ENCODE measurements at places on chromosomes 4 and X.

- no peak for DNase-seq
These were observed 10.8 kb downstream of the PLAC1 start for GRCh38 chrX:134647477-134647877.

DNA sequence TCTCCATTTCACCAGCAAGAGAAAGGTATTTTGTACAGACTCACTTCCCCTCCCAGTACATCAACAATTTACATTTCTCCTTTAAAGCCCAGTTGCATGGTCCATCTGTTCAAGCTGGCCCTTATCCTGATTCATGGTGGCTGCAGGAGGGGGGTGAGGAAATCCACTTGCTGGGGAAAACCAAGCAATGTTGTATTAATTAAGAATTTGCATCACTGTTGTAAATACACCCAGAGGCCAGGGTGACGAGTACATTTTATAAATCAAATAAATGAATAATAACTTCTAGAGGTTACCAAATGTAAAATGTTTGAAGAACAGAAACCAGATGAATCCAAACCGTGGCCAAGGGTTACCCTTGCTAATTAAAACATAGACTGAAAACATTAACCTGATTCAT lies 395.9 kb upstream of the INTU start:
- DNase-seq = no peak

GRCh38 chrX:925652-926061 lies 286.8 kb downstream of the CRLF2 start:
- no peak for DNase-seq

GRCh38 chr4:106507440-106507839 lies 138.9 kb upstream of the GIMD1 start:
- no peak for DNase-seq

- peak; percentile 72 for DNase-seq
These were observed 14.1 kb upstream of the MGST2 start for GRCh38 chr4:139651282-139652194.

DNA sequence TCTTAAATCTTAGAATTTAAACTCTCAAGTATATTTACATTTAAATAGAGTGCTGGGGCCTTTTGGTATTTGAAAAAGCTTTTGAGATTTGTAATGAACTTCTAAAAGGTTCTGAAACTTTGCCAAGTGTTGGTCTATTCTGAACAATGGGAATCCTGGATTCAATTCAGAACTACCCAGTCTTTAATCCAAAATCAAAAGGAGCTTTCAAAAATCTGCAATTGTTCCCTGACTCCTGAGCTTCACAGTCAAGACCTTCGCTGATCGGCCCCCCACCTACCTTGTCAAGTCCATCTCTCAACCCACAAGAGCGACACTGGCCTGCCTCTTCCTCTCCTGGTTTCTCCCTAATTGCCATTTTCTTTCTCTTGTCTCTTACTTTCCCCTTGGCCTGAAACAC lies 666.1 kb upstream of the BOD1L1 start:
- DNase-seq = no peak

DNA sequence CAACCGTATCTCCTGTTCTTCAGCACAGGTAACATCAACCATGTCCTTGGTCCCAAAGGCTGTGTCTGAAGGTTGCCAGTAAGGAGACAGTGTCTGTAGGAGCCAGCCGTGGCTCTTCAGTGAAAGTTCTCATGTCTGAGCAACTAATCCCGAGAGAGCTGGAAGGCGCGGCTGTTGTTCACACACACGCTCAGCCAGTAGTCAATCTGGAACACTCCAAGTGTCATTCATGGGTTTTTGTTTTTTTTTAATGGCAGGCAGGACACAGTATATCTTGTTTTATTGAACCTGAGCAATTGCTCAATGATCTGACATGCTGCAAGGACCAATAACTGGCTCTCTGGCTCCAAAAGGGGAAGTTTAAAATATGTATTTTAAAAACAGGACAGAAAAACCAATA lies 48.4 kb upstream of the MAP3K15 start:
- DNase-seq = no peak

DNA sequence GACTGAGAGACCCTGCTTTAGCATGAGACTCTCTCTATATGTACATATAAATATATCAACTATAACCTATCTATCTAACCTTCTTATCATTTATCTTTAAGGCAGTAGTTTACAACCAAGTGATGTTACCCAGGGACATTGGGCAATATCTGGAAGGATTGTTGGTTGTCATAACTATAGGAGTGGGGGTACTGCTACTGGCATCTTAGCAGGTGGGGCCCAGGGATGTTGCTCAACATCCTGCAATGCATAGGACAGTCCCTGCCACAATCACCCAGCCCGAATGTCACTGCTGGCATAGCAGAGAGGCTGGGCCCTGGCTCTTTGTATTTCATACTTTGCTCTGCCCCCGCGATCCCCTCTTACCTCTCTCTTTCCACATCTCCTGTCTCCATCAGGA lies 397.7 kb downstream of the IL15 start:
- no peak for DNase-seq

- no peak for DNase-seq
These were observed 6.9 kb downstream of the SH3TC1 start for GRCh38 chr4:8205749-8206611.

GRCh38 chr4:156545003-156545785 lies 426.4 kb downstream of the PDGFC start:
- no peak for DNase-seq

DNA sequence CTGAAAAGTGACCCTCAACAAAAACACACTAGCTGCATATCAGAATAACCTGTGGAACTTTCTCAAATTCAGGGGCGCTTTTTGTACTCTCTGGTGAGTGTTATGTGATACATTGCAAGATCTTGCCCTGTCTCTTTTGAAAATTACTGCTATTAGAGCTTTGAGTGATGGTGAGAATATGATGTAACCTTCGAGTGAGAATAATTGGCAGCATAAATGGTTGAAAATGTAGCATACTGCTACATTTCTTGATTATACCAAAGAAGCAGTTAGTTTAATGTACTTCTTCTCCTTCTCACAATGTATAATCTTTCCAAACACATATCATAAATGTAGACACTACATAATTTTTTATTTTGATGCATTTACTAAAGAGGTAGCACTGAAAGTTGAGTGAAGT lies 882.9 kb downstream of the FSTL5 start:
- no peak for DNase-seq

DNA sequence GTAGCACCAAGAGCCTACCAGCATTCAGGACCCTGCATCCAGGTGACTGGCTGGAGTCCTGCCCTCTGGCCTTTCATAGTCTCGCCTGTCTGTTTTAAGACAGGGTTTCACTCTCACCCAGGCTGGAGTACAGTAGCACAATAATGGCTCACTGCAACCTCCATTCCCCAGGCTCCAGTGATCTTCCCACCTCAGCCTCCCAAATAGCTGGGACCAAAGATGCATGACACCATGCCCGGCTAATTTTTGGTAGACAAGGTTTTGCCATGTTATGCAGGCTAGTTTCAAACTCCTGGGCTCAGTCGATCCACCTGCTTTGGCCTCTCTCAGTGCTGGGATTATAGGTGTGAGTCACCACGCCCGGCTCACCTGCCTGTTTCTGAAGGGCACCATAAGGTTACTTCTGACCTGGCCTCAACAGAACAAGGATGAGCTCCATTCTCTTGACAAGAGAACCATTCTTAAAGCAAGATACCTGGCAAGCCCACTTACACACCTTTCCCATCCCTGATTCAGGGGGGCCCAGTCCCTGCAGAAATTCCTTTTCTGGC lies 6.7 kb downstream of the RPS4X start:
- DNase-seq = no peak

GRCh38 chr4:56958111-56958517 lies 19.3 kb downstream of the NOA1 start:
- DNase-seq = peak; percentile 94

DNA sequence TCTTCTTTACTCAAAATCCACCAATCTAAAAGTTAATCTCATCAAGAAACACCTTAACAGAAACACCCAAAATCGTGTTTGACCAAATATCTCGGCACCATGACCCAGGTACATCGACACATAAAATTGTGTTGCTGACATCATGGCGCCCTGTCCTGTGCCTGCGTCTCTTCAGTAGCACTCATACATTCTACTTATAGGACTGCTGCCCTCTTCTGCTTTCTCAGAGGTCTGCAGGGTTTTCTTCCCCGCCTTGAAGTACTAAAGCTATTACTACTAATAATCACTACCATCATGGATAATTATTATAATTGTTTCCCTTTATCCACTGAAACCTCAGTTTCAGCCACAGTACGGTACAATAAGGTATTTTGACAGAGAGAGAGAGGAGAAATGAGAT lies 1403.1 kb upstream of the TENM3 start:
- no peak for DNase-seq

- no peak for DNase-seq
These were observed 15.9 kb downstream of the USP53 start for GRCh38 chr4:119228406-119228805.

DNA sequence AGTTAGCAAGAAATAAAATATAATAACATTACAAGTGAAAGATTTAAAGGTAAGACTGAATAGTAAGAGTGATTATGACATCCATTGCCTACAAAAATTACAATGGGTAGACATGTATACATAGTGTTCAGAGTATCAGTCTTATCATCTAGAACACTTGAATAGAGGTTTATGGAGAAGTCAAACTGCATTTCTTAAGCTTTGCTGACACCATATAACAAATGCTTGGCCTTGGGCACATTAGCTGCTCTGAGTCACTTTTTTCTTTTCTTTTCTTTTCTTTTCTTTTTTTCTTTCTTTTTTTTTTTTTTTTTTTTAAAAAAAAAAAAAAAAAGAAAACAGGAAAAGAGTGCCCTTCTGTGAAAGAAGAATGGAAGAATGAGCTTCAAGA lies 220.0 kb downstream of the SPCS3 start:
- no peak for DNase-seq

GRCh38 chr4:22077571-22077970 lies 129.0 kb upstream of the KCNIP4 start:
- no peak for DNase-seq

DNA sequence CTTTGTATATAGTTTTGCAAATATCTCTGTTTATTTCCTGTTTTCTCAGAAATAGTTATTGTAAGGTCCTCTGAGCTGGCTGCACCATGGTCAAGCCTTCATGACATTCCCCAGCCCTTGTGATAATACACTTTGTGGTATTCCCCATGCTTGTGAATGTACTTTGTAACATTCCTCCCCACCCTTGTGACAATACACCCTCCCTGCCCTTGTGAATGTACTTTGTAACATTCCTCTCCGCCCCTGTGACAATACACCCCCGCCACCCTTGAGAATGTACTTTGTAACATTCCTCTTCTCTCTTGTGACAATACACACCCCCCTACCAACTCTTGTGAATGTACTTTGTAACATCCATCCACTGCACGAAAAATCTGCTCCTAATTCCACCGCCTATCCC lies 530.7 kb downstream of the CENPC start:
- peak; percentile 39 for DNase-seq

DNA sequence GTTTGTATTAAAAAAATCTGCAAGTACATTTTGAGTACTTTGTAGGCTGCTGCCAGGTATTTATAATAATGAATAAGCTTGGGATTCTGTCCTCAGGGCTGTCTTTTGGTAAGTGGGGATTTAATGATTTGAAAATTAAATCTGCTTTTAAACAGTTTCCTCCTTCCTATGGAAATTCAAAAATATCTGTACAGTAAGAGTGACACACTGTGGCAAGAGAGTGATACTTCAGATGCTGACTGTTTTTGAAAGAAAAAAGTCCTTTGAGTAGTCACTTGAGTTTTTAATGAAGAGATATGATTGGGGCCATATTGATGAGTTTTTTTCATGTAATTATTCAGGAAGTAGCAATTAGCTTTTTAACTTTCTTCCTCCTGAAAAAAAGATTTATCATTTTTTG lies 49.2 kb downstream of the SMARCAD1 start:
- DNase-seq = no peak

DNA sequence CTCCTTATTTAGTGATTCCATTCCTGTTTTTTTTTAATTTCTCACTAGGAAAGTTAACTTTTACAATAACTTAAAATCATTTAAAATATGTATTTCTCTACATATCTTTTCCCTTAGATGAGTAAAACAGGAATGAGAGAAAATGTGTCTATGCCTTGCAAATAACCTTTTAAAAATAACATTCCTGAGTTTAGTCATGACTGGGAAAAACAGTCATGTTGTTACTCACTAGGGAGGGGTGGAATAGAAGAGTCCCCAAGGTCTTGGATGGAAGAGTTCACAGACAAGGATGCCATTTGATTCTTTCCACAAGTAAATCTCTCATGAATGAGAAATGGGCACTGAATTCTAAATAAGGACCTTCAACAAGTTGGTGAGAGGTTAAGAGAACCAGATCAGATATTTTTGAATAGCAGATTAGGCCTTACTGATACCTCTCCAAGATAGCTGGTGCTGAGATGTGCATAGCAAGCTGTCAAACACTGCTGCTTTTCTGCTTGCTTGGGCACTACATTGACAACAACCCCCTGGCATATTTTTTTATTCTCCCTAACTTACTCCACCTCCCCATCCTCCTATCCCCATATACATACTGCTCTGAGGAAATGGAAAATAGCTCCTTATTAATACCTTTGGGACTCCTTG lies 25.1 kb downstream of the UGDH start:
- DNase-seq = peak; percentile 98

DNA sequence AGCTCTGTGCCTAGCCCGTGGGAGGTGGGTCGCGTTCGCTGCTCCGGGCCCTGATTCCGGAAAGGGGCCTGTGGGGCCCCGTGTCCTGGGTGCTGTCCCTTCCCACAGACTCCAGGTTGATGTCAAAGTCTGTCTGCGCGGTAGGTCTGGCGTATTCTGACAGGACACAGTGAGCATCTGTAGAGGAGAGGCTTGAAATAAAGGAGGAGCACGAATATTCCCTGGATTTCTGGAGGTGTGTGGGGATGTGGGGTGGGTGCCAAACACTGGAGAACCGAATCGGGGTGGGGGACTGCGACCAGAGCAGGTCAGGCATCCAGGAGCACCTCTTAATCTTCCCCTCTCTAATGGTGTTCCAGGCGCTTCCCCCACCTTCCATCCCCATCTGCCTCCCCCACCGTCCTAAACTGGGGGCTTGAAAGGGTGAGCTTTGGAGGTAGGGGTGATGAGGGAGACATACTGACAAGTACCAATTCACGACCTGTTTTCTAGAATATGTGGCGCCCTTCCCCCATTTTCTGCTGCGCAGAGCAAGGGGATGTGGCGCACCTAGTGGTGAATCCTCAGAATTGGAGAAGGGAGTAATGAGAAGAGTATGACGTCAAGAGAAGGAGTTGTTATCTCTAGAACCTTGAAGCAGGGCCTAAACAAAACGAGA lies 877 bp downstream of the GPRASP1 start:
- DNase-seq = peak; percentile 37

DNA sequence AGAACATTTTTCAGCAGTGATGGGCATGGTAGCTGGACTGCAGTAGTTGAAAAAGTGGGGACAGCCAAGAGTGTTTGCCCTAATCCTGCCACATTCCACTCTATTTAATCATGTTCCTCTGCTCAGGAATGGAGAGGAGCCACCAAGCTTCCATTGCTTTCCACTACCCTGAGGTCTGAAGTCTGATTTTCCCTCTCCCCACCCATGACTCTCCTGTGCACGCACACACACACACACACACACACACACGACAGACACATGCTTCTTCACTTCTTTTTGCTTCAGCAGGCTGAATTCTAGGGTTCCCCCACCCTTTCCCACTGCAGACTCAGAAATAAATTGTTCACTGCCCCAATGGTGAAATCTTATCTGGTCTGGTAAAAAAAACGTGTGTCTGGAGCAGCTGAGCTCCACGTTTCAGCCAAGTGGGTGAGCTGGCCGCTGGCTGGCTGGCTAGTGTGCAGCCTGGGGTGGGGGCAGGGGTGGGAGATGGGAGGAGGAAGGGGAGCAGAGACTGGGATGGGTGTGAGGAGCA lies 142.7 kb upstream of the NALF2 start:
- peak; percentile 82 for DNase-seq

All from fibroblast of skin of back (primary cell).